ENCODE measurements at places on chromosomes 1 and 21. TPM values are rescaled to one million over a fixed set of nuclear protein-coding genes. Genes with fewer than 3 reads are reported as not detected.

Gene WLS
- 50.9 TPM for total RNA-seq

DNA sequence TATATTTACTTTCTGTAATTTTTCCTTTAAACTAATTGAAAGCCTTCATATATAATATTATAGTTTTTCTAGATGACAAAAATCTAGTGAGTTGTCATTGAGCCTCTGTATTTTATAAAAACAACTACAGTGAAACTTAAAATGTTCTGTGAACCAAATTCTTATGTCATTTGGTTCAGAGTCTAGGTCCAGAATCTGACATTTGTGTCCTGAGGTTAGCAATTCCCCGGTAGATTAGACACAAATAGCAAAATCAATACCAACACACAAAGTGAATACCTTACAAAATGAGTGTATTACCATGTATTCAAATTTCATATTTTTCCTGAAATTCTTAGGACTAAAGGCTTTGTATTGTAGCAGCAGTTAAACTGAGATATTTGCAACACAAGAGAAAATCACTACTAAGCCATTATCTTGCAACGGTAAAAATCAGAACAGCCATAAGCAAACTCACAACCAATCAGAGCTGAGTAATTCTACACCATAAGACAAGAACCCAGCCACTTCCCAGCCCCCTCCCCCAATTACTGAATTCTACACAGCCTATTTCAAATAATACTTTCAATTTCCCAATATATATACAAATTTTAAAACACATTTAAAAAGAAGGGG lies 573.5 kb downstream of the SMYD3 start:
- H3K27ac ChIP-seq: no peak overlapping the region
- H3K4me3 ChIP-seq: no peak overlapping the region
- no peaks in the 10 kb centered on the region for H3K4me1 ChIP-seq
- H3K27me3 ChIP-seq: no peaks in the 10 kb centered on the region
- no peaks in the 10 kb centered on the region for H3K36me3 ChIP-seq

GRCh38 chr1:230155021-230155420 lies 88.0 kb downstream of the GALNT2 start:
- no peak overlapping the region for H3K27ac ChIP-seq
- no peaks in the 10 kb centered on the region for H3K36me3 ChIP-seq
- no peaks in the 10 kb centered on the region for H3K27me3 ChIP-seq
- H3K4me1 ChIP-seq: peaks cover 34% of the 10 kb centered on the region

Gene LRRIQ3
- 0.52 TPM for total RNA-seq

Gene C1QA
- not detected for total RNA-seq

DNA sequence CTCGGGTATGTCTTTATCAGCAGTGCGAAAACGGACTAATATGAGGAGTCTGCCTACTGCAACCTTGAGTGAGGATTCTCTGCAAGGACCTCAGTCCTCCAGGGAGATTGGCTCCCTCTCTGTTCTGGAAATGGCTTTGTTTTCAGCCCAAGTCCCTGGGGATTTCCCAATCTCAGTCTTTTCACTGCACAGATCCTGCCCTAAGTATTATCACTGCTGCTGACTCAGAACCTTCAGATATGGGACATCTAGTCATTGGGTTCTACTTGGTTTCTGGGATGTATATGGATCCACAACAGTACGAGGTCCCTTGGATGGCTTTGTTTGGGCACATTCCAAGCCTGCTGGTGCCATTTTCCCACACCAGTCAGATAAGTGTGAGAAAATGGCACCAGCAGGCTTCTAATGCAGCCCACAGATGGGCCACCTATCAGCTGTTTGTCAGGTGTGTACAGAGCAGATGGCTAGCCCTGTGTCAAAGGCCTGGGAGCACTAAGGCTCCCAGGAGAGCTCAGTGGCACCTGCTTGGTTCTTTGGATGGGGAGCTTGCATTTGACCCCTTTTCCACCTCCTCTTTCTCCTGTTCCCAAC lies 27.4 kb downstream of the ELF3 start:
- H3K27ac ChIP-seq: no peak overlapping the region
- no peak for DNase-seq
- H3K4me3 ChIP-seq: no peak overlapping the region
- H3K27me3 ChIP-seq: no peaks in the 10 kb centered on the region

Gene CELA2A
- total RNA-seq: not detected

Gene ADARB1
- 1.7 TPM for total RNA-seq

- H3K4me1 ChIP-seq: peaks cover 53% of the 10 kb centered on the region
- H3K4me3 ChIP-seq: peak overlapping the region; percentile 57
- DNase-seq: no peak
- no peaks in the 10 kb centered on the region for H3K27me3 ChIP-seq
- H3K27ac ChIP-seq: peak overlapping the region; percentile 72
- peaks cover 39% of the 10 kb centered on the region for H3K36me3 ChIP-seq
Observed at GRCh38 chr1:198919667-198920398, 281.0 kb downstream of the PTPRC start.

DNA sequence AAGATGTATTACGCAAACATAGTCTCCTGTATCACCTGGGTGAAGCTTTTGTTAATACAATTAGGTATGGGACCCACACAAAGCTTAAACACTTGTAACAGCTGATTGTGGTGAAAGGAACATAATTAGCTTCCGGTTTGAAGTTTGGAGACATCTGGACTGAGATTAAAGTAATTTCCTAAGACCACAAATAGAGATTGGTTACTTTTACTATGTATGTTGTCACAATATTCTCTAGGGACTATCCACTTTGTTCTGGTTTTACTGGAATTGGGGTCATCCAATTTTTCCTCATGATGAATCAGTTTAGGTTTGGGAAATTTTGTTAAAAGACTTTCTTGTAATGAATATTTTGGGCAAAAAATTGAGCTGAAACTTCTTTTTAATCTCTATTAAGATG lies 71.8 kb upstream of the SAMSN1 start:
- no peak overlapping the region for H3K4me3 ChIP-seq
- no peak overlapping the region for H3K27ac ChIP-seq
- DNase-seq: no peak
- H3K36me3 ChIP-seq: no peaks in the 10 kb centered on the region
- H3K27me3 ChIP-seq: no peaks in the 10 kb centered on the region

DNA sequence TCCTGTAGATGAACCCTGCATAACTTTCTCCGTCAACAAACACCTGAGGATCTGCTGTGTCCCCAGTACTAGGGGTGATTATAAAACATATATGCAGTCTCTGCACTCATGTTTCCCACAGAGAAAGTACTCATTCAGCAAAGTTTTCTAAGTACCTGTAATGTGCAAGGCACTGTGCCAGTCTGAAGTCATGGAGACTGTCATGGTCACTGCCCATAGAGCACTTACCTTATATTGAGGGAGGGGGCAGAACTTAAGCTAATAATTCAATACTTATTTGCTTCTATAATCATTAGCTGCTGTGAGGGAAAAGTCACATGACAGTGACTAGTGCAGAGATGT lies 41.2 kb downstream of the MAP3K21 start:
- peak overlapping the region; percentile 63 for H3K27ac ChIP-seq
- no peaks in the 10 kb centered on the region for H3K27me3 ChIP-seq
- no peak for DNase-seq
- H3K4me1 ChIP-seq: peaks cover 72% of the 10 kb centered on the region

Gene LRRC38
- total RNA-seq: not detected

- no peak for DNase-seq
- H3K36me3 ChIP-seq: no peaks in the 10 kb centered on the region
- H3K27me3 ChIP-seq: no peaks in the 10 kb centered on the region
- H3K4me3 ChIP-seq: no peak overlapping the region
- H3K27ac ChIP-seq: no peak overlapping the region
- no peaks in the 10 kb centered on the region for H3K4me1 ChIP-seq
Observed at GRCh38 chr21:40976198-40977109, 129.5 kb upstream of the DSCAM start.

DNA sequence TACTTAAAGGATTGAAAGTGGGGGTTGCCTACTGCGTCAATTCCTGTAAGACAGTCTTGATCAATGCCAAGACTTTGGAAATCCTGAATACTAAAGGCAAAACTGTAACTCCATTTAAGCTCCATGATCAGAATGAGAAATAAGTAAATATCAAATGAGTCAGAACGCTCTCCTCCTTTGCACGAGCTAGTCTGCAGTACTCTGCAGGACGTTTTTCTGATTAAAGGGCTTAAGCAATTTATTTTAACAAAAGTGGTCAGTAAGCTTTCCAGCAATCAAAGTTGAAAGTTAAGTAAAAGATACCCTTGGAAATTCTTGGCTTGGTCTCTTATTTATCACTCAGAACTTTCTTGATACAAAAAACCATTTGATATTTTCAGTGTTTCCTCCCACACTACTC lies 35.7 kb upstream of the ARHGAP29 start:
- H3K4me3 ChIP-seq: no peak overlapping the region
- peaks cover 29% of the 10 kb centered on the region for H3K4me1 ChIP-seq
- no peaks in the 10 kb centered on the region for H3K27me3 ChIP-seq
- no peaks in the 10 kb centered on the region for H3K36me3 ChIP-seq

DNA sequence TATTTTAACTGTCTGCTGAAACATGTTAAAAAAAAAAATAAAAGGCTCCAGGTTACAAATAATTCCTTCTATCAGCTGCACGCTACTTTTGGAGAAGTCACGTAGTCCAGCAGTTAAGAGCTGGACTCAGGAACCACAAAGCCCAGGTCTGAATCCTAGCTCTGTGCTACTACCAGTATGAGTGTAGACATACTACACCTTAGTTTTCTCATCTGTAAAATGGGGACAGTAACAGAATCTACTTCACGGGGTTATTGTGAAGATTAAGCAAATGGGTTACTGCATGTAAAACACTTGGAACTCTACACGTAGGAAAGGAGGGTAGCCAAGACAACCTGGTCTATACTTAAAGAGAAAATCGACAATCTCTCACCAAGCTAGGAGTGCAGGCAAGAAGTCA lies 48.3 kb downstream of the TARBP1 start:
- no peaks in the 10 kb centered on the region for H3K27me3 ChIP-seq
- no peak for DNase-seq

DNA sequence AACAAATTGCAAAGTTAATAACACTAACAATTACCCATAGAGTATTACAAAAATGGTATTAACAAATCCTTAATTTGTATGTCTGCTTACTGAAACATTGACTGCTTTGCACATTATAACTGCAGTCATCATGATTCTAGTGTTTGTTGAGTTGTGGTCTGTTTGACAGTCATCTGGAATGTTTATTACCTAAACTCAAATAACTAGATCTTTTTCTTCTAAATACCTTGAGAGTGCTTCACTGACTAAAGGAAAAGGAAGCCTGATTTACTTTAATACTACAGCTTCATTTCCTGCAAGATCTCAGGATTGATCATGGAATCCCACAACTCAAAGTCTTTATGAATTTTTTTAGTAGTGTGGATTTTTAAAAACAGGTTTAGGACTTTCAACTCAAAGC lies 70.0 kb downstream of the HMCN1 start:
- no peaks in the 10 kb centered on the region for H3K36me3 ChIP-seq
- no peak overlapping the region for H3K27ac ChIP-seq
- no peaks in the 10 kb centered on the region for H3K4me1 ChIP-seq

Gene AMY1B
- total RNA-seq: not detected

Gene RNU1-2
- 1,905 TPM for total RNA-seq

Gene SLC9C2
- total RNA-seq: not detected

- H3K4me3 ChIP-seq: no peak overlapping the region
- no peaks in the 10 kb centered on the region for H3K36me3 ChIP-seq
- H3K4me1 ChIP-seq: no peaks in the 10 kb centered on the region
- H3K27me3 ChIP-seq: no peaks in the 10 kb centered on the region
- no peak overlapping the region for H3K27ac ChIP-seq
Observed at GRCh38 chr1:59355361-59355760, 58.5 kb downstream of the FGGY start.

GRCh38 chr1:73914951-73915350 lies 283.0 kb downstream of the LRRIQ3 start:
- no peak overlapping the region for H3K4me3 ChIP-seq
- H3K4me1 ChIP-seq: peaks cover 18% of the 10 kb centered on the region
- no peaks in the 10 kb centered on the region for H3K36me3 ChIP-seq
- H3K27ac ChIP-seq: no peak overlapping the region
- DNase-seq: no peak

DNA sequence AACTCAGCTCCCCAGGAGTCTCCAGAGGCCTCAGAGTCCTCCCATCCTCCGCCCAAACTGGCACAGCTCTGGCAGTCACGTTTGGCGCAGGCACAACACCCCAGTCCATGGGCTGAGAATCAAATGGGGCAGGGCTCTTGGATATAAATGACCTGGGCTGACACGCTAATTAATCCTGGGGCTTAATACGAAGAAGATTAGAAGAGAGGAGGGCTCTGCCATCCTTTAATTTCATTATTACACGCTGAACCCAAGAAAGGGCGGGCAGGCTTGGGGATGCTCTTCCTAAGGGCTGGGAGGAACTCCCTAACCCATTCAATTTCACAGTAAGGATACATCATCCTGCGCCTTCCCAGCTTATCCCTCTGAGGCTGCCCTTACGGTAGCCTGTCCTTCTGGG lies 2.4 kb downstream of the GRIK3 start:
- H3K27me3 ChIP-seq: peaks cover 96% of the 10 kb centered on the region
- no peaks in the 10 kb centered on the region for H3K36me3 ChIP-seq
- no peak overlapping the region for H3K4me3 ChIP-seq
- DNase-seq: no peak
- H3K27ac ChIP-seq: no peak overlapping the region

GRCh38 chr1:198922638-198923430 lies 284.0 kb downstream of the PTPRC start:
- no peak for DNase-seq
- H3K36me3 ChIP-seq: peaks cover 49% of the 10 kb centered on the region
- no peak overlapping the region for H3K27ac ChIP-seq
- no peaks in the 10 kb centered on the region for H3K27me3 ChIP-seq

- peaks cover 84% of the 10 kb centered on the region for H3K36me3 ChIP-seq
- H3K4me3 ChIP-seq: no peak overlapping the region
- DNase-seq: no peak
- no peaks in the 10 kb centered on the region for H3K4me1 ChIP-seq
- H3K27ac ChIP-seq: no peak overlapping the region
Observed at GRCh38 chr1:171588230-171588629, 33.8 kb upstream of the MYOCOS start.

Gene KCNK2
- total RNA-seq: 1.1 TPM

GRCh38 chr1:231055271-231055670 lies 15.2 kb upstream of the FAM89A start:
- no peaks in the 10 kb centered on the region for H3K27me3 ChIP-seq
- no peak for DNase-seq
- H3K4me3 ChIP-seq: no peak overlapping the region
- H3K36me3 ChIP-seq: no peaks in the 10 kb centered on the region
- peaks cover 34% of the 10 kb centered on the region for H3K4me1 ChIP-seq

GRCh38 chr1:226712742-226713419 lies 26.2 kb downstream of the ITPKB start:
- no peaks in the 10 kb centered on the region for H3K27me3 ChIP-seq
- H3K4me1 ChIP-seq: peaks cover 13% of the 10 kb centered on the region
- DNase-seq: no peak
- H3K36me3 ChIP-seq: peaks cover 6% of the 10 kb centered on the region
- no peak overlapping the region for H3K27ac ChIP-seq

GRCh38 chr1:35714921-35715567 lies 3.6 kb downstream of the C1orf216 start:
- H3K4me3 ChIP-seq: no peak overlapping the region
- peaks cover 24% of the 10 kb centered on the region for H3K4me1 ChIP-seq
- peaks cover under 1% of the 10 kb centered on the region for H3K27me3 ChIP-seq
- H3K36me3 ChIP-seq: peaks cover 23% of the 10 kb centered on the region
- no peak for DNase-seq

Gene RNU5D-1
- total RNA-seq: not detected

All from Calu3 (cell line).